ENCODE measurements at places on chromosomes 4 and X.

DNA sequence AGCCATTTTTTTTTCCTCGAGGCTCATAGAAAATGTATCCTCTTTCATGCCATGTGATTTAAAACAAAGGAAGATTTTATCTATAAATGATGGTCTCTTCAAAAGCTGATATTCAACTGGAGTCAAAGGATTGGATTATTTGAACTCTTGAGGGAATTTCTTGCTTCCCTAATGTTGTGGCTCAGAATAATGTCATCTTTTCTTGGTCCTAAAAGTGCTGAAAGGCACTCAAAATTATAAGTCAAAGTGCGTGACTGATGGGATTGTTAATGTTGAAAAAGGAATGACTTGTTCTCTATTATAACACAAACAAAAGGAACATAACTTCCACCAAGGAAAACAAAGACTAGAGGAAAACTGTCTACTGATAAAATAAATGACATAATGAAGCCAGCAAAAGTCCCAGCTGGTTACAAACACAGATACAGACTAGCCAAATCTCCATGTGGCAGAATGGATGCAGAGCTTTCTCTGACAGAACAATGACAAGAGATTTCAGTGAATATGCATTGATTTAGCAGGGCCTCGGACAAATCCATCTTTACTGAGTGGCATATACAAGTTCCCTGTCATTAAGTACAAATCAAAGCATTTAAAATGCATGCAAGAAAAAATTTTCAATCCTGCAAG, 552.6 kb downstream of the GBA3 start:
- no peak for DNase-seq

- peak; percentile 16 for DNase-seq
These were observed 19.8 kb upstream of the SGMS2 start for GRCh38 chr4:107804956-107805355.

- no peak for DNase-seq
These were observed 109.0 kb downstream of the RPS6KA6 start for GRCh38 chrX:84078991-84079390.

DNA sequence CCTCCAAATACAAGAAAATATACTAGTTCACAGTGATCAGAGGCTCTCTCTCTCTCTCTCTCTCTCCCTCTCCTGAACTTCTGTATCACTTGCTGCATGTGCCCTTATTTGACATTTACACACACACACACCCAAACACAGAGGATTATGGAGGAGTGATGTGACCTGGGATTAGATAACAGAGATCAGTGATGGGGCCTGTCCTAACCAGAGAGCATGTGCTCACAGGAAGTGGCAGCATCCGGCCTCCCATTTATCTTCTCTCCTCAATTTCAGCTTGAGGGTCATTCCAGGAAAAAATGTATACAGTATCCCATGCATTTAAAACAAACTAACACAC, 143.0 kb downstream of the TSPAN5 start:
- DNase-seq: peak; percentile 24

- DNase-seq: no peak
These were observed 22.0 kb upstream of the PPARGC1A start for GRCh38 chr4:23911675-23912455.

- peak; percentile 47 for DNase-seq
These were observed 30.2 kb downstream of the AFF2 start for GRCh38 chrX:148530464-148531077.

GRCh38 chr4:121829511-121829910, 5.8 kb upstream of the CCNA2 start:
- no peak for DNase-seq

DNA sequence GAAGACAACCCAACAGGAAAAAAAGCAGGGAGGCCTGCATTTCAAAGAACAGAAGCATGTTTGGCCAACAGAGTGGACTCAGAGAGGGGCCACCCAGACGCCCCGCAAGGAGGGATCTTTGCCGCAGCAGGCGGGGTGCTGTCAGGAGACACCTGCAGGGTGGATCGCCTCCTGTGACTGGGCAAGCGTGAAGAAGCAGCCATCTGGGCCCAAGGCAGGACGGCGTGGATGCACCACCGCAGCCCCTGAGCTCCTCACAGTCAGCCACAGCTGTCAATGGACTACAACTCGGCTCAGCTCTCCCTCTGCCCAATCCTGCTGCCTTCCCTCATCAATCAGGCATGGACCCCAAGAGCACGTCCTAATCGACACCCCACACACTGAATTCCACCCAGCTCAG, 32.0 kb upstream of the MAN2B2 start:
- no peak for DNase-seq

- no peak for DNase-seq
These were observed 75.9 kb upstream of the RPL34 start for GRCh38 chr4:108544481-108544880.

GRCh38 chr4:11049001-11049400, 364.4 kb upstream of the CLNK start:
- no peak for DNase-seq

GRCh38 chr4:41713768-41714167, 34.8 kb downstream of the PHOX2B start:
- no peak for DNase-seq

DNA sequence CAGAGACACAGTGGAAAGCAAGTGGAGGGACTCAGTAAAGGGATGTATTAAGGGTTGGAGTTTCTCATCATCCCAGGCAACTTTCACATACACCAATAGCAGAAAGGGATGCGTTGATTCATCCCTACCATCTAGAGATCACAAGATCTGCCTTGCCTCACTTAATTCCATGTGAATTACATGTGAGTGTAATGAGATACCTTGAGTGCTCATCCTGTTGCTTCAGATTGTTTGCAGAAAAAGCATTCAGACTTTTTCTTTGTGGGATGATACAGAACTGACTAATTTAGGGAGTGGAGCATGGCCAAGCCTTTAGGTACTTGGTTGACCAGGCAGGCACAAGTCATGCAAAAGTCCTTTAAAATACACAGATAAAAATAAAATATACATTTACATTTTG, 124.8 kb upstream of the SLIT2 start:
- no peak for DNase-seq

DNA sequence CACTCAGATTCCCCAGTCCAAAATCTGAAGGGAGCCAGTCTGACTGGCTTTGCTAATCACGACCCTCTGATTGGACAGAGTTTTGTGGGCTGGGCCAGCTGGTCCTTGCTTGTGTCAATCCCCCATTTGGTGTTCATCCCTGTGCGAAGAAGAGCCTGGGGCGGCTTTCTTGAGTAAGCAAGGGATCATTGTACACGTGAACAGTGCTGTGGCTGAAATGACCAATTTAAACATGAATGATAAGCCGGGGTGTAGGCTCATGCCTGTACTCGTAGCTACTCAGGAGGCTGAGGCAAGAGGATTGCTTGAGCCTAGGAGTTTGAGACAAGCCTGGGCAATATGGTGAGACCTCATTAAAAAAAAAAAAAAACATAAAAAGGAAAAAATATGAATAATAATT, 379.1 kb downstream of the RAPGEF2 start:
- DNase-seq: no peak

DNA sequence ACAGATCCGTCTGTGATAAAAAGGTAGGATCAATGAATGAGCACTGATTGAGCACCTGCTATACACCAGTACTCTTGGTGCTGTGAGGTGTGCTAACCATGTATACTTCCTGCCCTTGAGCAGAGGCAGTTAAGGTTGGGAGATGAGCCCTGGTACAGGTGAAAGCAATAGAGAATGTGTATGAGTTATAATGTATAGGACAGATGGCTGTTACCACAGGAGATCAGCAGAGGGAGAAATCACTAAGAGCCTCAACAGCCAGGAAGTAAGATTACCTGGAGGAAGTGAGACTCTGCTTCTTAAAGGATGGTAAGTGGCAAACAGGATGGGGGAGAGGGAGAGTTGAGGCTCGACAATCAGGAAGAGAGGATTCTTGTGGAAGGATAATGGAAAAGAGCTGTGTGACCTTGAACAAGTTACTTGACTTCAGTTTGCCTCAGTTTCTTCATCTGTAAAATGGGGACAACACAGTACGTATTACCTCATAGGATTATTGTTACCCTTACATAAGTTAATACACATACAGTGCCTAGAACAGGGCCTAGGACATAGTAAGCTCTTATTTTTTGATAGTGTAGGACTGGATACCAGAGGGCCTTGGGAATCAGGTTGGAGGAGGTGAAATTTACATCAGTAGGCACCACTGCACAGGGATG, 9.1 kb downstream of the CXCR3 start:
- DNase-seq: no peak

DNA sequence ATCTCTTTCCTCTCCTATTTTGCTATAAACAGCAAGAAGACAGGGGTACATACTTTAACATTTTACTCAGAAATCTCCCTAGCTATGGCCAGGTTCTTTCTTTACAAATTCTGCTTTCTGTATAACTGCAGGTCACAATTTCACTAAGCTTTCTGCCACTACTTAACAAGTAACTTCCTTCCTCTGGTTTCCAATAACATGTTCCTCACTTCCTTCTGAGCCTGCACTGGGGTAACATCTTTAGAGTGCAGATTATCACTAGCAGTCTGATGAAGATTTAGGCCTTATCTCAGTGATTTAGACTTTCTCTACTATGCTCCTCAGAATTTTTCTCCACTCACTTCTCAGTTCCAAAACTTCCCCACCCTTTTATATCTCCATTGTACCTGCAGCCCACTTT, 1930.5 kb upstream of the AGA start:
- peak; percentile 7 for DNase-seq

GRCh38 chr4:41887821-41888686, 47.2 kb upstream of the TMEM33 start:
- DNase-seq: peak; percentile 75

- DNase-seq: no peak
These were observed 1.5 kb upstream of the CPLX1 start for GRCh38 chr4:827209-828081.

GRCh38 chr4:176469546-176469945, 149.8 kb downstream of the SPCS3 start:
- DNase-seq: no peak

- peak; percentile 17 for DNase-seq
These were observed 4.3 kb upstream of the UNC5C start for GRCh38 chr4:95552942-95553550.

DNA sequence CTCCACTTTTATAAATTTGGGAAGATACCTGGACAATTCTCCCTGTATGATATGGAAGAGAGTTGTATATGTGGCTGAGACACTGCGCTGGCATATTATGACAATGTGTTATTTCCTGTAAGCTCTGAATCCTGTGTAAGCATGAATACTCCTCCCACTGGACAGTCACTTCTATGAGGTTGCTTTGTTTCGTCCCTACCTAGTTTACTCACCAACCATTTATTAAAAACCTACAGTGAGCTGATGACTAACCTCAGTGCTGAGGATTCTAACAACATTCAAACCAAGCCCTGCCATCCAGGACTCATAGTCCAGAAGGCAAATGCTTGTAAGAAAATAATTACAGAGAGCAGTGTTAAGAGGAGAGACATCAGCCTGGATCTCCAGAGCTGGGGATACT, 1632.9 kb upstream of the TENM3 start:
- no peak for DNase-seq

DNA sequence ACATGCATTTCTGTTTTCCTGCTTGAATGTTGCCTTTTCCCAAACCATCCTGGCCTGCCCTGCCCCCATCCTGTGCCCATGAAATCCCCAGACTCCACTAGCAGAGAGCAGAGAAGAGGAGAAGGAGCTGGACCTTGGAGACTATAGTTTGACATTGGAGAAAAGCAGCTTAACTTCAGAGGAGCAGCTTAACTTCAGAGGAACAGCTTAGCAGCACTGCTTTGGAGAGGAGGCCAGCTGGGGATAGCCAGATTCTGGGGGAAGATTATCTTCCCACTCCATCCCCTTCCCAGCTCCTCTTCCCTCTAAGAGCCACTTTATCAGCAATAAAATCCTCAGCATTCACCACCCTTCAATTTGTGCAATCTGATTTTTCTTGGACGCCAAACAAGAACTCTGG, 443.0 kb downstream of the PCDH10 start:
- no peak for DNase-seq

GRCh38 chr4:58749206-58749605, 1639.0 kb upstream of the IGFBP7 start:
- DNase-seq: no peak

DNA sequence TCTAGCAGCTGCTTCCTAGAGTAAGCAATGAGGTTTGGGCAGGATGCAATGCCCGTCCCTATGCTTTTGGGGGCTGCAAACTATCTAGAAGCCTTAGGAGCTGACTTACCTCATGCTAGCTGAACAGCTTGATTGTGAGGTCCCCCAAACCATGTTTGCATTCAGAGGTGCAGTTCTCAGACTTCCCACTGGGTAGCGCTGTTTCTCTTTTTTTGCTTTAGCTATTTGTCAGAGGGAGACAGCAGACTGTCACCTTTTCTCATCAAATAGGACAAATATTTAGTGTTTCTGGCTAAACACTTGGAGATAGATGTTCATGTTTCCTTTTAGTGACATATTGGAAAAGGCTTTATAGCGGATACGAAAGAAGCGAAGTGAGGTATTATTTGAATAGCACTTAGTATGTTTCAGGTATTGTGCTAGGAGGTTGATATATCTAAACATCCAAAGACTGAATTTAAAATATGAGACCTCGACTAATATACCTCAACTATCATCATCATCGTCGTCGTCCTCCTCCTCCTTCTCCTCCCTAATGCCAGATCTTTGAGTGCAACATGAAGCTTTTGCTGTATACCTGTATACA, 18.7 kb upstream of the TMEM192 start:
- peak; percentile 85 for DNase-seq
